Heart right ventricle (tissue), 16 donors: ENCODE measurements at places on chromosomes 3 and 15.

- H3K4me3 ChIP-seq: no peak overlapping the region
- no peaks in the 10 kb centered on the region for H3K27me3 ChIP-seq
- DNase-seq: no peak
- H3K36me3 ChIP-seq: no peaks in the 10 kb centered on the region
- H3K4me1 ChIP-seq: no peaks in the 10 kb centered on the region
- H3K27ac ChIP-seq: no peak overlapping the region
Measured at GRCh38 chr3:70737666-70738290, 425.3 kb upstream of the MDFIC2 start.

DNA sequence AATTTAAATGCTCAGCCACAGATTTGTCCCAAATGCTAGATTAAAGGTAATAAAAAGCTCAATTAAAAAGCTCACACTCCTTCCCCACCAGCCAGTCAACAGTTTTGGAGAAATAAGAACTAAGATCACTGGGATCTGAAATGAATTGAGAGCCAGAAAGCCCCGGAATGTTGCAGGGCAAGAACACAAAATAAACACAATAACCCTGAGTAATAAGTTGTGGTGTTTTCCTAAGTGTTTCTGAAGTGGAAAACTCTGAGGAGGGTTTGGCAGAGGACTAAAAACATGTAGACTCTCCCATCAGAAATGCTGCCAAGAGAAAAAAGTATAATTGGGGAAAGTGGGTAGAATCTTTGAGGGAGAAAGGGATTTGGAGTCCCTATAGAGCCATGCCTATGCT is 127.8 kb downstream of the ABI3BP start:
- no peaks in the 10 kb centered on the region for H3K36me3 ChIP-seq
- H3K27me3 ChIP-seq: no peaks in the 10 kb centered on the region
- H3K4me1 ChIP-seq: no peaks in the 10 kb centered on the region
- no peak overlapping the region for H3K4me3 ChIP-seq

DNA sequence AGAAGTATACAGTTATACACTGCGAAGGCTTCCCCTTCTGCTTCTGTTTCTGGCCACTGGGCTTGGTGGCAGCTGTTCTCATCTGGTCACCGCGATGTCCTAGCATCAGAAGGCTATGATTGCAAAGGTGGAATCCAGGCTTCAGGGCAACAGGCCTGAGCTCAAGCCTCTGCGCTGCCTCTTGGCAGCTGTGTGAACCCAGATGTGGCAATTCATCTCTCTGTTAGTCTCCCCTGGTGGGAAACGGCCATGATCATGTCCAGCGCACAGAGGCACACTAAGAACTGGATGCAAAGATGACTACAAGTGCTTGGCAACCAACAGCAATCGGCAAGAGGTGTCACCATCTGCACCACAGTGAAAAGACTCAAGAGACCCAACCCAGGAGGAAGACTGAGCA is 78.9 kb downstream of the PCSK6 start:
- H3K27me3 ChIP-seq: no peaks in the 10 kb centered on the region
- H3K4me3 ChIP-seq: no peak overlapping the region
- H3K27ac ChIP-seq: no peak overlapping the region
- no peak for DNase-seq
- H3K4me1 ChIP-seq: no peaks in the 10 kb centered on the region

DNA sequence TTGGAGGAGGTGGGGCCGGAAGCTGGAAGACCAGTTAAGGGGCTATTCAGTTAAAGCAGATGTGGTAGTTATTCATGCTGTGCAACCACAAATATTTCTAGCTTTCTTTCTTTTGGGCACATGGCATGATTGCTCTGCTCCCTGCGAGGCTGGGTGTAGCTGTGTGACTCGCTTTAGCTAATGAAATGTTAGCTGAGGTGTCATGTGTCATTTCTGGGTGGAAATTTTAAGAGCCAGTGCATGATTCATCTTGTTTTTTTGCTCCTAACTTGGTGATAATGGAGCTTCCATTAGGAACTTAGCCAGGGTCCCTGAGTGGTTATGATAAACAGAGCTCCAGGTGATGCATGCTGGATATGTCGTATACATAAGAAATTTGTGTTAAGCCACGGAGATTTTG is 300.6 kb downstream of the SATB1 start:
- H3K36me3 ChIP-seq: no peaks in the 10 kb centered on the region
- H3K27me3 ChIP-seq: no peaks in the 10 kb centered on the region
- H3K4me3 ChIP-seq: no peak overlapping the region
- DNase-seq: no peak
- H3K27ac ChIP-seq: no peak overlapping the region
- no peaks in the 10 kb centered on the region for H3K4me1 ChIP-seq

GRCh38 chr3:13491206-13491974 is 11.3 kb downstream of the HDAC11 start:
- DNase-seq: no peak
- no peaks in the 10 kb centered on the region for H3K36me3 ChIP-seq
- no peak overlapping the region for H3K27ac ChIP-seq

DNA sequence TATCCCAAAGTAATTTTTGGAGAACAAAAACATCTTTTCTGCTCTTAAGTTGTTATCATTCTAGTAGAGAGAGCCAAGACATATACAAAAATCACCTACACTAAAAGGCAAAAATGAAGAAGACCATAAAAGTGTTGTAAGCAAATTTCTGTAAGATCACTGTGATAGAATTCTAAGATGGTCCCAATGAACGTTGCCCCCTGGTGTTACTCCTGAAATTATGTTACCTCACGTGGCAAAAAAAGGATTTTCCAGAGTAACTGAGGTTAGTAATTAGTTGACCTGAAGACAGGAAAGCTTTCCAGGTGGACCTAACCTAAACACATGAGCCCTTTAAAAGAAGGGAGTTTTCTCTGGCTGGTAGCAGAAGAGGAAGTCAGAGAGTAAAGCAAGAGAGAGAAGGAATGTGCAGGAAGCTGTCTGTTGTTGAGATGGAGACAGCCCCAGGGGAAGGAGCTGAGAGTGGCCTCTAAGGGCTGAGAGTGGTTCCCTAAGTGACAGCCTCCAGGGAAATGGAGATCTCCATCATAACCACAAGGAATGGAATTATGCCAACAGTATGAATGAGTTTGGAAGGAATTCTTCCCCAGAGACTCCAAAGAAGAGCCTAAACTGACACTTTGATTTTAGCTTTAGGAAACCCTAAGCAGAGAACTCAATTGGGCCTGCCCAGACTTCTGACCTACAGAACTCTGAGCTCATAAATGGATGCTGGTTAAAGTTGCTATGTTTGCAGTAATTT is 205.9 kb downstream of the CD47 start:
- DNase-seq: peak; percentile 47
- no peaks in the 10 kb centered on the region for H3K4me1 ChIP-seq
- no peaks in the 10 kb centered on the region for H3K27me3 ChIP-seq
- H3K36me3 ChIP-seq: no peaks in the 10 kb centered on the region
- H3K27ac ChIP-seq: no peak overlapping the region

DNA sequence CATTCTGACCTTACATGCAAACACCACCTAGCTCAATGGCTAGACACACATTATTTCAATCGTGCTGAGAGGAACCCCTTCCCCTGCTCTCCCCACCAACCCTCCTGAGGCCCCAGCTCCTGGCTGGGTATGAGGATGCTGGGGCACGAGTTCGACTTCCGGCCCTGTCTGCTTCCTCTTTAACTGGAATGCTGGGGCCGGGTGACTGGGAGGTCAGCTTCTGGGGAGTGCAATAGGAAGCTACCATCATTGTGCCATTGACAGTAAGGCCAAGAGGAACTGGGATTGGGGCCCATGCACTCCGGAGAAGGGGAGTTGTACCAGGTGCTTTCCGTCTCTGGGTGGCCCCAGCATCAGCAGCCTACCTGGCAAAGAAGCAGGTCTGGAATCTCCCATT is 15.6 kb upstream of the TLE3 start:
- no peak overlapping the region for H3K27ac ChIP-seq
- DNase-seq: no peak
- H3K36me3 ChIP-seq: no peaks in the 10 kb centered on the region
- no peak overlapping the region for H3K4me3 ChIP-seq
- H3K4me1 ChIP-seq: peaks cover 11% of the 10 kb centered on the region
- H3K27me3 ChIP-seq: peaks cover 10% of the 10 kb centered on the region

DNA sequence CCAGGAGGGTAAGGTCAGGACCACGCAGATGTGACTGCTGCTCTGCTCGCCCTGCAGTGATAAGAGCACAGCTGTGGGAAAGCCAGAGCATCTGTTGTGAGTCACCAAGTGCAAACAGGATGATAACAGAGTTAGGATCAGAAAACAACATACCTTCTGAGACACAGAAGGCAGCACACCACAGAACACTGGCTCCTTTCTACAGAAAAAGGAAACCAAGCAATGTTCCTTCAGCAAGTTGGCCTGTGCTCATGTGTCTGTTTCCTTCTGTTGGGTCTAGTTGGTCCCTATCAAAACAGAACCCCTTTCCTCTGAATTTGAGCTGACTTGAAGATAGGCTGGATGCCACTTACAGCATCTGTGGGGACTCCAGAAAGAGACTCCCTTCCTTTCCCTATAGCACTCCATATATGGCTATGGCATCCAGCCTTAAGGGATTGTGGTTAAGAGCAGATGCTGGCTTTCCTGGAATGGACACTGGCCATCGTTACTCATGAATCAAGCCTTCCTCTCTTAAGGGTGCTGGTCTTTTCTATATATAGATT is 440.7 kb upstream of the THBS1 start:
- no peaks in the 10 kb centered on the region for H3K27me3 ChIP-seq
- H3K4me3 ChIP-seq: no peak overlapping the region
- no peak overlapping the region for H3K27ac ChIP-seq
- H3K4me1 ChIP-seq: no peaks in the 10 kb centered on the region

DNA sequence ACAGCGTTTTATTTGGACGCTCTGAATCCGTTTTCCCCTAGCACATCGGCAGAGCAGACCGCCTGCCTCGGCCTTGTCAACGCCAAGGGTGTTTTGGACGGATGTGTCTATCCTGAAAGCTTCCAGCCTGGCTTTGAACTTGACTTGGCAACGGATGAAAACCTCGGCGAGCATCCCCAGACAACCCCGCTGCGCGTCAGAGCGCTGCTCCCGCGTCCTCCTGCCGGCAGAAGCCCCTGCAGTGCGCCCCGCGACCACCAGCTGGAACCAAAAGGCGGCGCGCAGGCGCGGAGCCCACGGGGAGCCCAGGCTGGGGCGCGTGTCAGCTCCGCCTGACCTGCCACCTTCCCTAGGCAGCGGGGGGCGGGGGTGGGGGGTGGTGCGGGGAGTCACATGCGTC is 26.2 kb upstream of the ARL8B start:
- peak overlapping the region; percentile 35 for H3K27ac ChIP-seq
- H3K4me1 ChIP-seq: peaks cover 4% of the 10 kb centered on the region
- no peaks in the 10 kb centered on the region for H3K27me3 ChIP-seq
- peak overlapping the region; percentile 38 for H3K4me3 ChIP-seq

DNA sequence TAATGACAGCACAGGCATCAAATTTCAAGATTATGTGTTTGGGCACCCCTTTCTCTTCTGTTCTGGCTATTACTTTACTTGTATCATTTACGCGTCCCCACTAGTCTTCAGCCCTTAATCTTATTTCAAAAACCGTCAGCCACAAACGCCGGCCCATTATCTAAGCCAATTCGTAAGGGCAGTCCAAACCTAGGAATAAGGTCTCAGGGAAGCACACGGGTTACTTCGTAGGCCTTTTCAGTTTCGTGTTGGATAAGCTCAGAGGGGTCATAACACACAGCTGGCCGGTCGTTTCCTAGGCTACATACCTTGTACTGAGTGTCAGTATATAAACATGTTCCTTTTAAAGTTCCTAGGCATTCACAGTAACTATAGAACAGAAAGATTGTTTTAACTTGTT is 5.1 kb upstream of the DNAAF4 start:
- no peaks in the 10 kb centered on the region for H3K27me3 ChIP-seq
- H3K27ac ChIP-seq: no peak overlapping the region
- no peaks in the 10 kb centered on the region for H3K4me1 ChIP-seq
- no peak overlapping the region for H3K4me3 ChIP-seq

GRCh38 chr15:49843725-49844124 is 222.9 kb downstream of the DTWD1 start:
- no peak overlapping the region for H3K27ac ChIP-seq
- no peak overlapping the region for H3K4me3 ChIP-seq
- peaks cover 6% of the 10 kb centered on the region for H3K4me1 ChIP-seq
- DNase-seq: no peak
- no peaks in the 10 kb centered on the region for H3K36me3 ChIP-seq

- H3K4me1 ChIP-seq: peaks cover 16% of the 10 kb centered on the region
- no peaks in the 10 kb centered on the region for H3K36me3 ChIP-seq
- peak overlapping the region; percentile 81 for H3K27ac ChIP-seq
- no peak overlapping the region for H3K4me3 ChIP-seq
- no peak for DNase-seq
- H3K27me3 ChIP-seq: no peaks in the 10 kb centered on the region
Measured at GRCh38 chr15:63843901-63844317, 10.2 kb upstream of the HERC1 start.

- H3K36me3 ChIP-seq: no peaks in the 10 kb centered on the region
- no peak for DNase-seq
- H3K4me1 ChIP-seq: peaks cover 3% of the 10 kb centered on the region
- no peak overlapping the region for H3K27ac ChIP-seq
Measured at GRCh38 chr15:55884223-55884622, 109.2 kb downstream of the NEDD4 start.

DNA sequence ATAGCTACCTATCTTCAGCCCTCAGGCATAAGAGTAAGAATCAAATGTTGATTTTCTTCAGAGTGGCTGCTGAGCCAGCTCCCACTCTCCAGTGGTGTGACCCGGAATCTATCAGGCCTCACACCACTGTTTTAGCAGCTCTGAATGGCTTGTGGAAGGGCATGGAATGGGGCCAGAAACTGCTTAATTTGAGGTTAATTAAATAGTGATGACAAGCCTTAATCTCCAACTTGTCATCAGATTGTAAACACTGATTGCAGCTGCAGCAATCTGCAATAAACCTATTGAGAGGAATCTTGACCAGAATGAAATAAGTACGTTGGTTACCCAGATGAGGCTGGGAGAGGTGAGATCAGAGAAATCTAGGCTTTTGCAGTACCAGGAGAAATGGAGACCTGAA is 317.4 kb downstream of the FHIT start:
- H3K4me3 ChIP-seq: no peak overlapping the region
- no peaks in the 10 kb centered on the region for H3K27me3 ChIP-seq

- H3K4me3 ChIP-seq: no peak overlapping the region
- peaks cover 98% of the 10 kb centered on the region for H3K36me3 ChIP-seq
- H3K27ac ChIP-seq: no peak overlapping the region
- H3K27me3 ChIP-seq: no peaks in the 10 kb centered on the region
- no peak for DNase-seq
Measured at GRCh38 chr15:43414196-43414595, 43.3 kb downstream of the TUBGCP4 start.

DNA sequence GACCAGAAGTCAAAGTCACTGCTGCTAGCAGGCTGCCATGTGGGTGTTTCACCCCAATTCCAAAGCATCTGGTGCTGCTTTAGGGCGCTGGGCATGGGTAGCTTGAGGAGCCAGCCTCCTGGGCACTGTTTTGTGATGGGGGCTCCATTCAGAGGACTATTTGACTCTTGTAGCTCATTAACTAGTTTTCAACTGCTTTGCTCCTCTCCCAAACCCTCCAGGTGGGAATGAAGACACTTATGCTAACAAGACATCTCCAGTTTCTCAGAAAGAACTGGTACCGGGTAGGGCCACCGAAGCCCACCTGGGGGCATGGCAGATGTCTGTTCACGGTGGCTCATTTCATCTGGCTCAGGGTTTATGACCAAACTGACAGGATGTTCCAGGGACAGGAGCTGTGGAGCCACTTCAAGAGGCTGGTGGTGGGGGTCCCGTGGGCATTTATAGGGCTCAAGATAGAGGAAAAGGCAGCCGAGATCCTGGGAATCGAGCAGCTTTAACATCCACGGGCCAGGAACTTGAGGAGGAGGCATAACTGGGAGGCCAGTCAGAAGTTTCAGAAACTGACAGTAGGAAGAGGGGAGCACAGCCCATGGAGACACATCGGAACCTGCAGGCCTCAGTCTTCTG is 17.7 kb downstream of the AMOTL2 start:
- H3K27me3 ChIP-seq: no peaks in the 10 kb centered on the region
- peak overlapping the region; percentile 68 for H3K27ac ChIP-seq
- peaks cover 100% of the 10 kb centered on the region for H3K4me1 ChIP-seq
- H3K36me3 ChIP-seq: peaks cover 87% of the 10 kb centered on the region
